ENCODE measurements at places on chromosomes 7 and 10.

GRCh38 chr7:130899071-130899560 is 165.1 kb upstream of the KLF14 start:
- DNase-seq, result no peak

GRCh38 chr10:130422366-130423324 is 286.5 kb downstream of the GLRX3 start:
- DNase-seq, result no peak

DNA sequence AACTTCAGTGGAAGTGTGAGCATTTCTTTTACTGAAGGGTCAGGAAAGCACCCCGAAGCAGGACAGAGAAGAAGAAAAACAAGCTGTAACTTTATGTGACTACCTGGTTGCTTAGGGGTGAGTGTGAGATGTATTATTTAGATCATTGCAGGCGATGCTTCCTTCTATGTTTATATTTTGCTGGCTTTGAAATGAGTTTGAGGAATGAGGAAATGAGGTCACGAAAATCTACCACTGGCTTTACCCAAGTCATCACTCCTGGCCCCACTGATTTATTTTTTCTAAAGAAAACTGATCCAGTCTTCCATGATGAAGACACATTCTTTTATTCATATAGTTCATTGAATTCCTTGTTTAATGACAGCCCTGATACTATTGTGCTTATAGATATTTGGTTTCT is 716.6 kb upstream of the FZD8 start:
- DNase-seq, result no peak

- no peak for DNase-seq
These were observed 116.5 kb upstream of the SVIL start for GRCh38 chr10:29751240-29751639.

GRCh38 chr10:118827053-118827452 is 72.3 kb upstream of the CACUL1 start:
- no peak for DNase-seq

- no peak for DNase-seq
These were observed 204.4 kb upstream of the TMEM72 start for GRCh38 chr10:44706745-44707144.

DNA sequence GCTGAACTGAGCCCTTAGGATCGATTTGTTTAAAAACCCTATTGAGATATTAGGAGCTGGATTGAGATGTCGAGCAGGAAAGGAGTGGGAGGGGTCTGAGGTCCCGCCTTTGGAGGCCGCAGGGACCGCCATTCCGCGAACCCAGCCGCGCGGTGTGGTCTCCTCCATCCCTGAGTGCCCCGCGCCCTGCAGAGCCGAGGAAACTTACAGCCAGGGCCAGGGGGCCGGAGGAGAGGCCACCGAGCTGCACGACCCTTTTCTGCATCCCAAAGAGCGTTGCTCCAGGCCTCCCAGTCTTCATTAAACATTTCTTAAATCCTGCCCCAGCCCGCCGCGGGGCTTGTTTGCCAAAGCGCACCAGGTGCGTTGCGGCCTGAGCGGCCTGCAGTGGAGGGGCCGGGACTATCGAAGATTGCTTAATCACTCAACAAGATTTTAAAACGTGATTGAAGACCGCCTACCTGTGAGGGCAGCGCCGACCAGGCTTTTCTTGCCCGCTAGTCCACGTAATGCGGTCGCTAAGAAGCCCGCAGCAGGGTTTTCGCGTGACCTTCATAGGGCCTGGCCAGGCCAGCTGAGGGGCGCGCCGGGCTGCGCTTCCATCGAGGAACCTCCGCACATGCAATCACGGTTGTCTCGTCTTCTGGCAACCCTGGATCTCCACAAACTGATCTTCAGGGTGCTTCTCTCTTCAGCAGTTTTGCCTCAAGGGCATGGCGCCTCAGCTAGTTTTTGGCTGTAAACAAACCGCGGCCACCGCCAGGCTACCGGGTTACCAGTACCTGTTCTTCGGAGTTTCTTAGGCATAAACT is 2.0 kb upstream of the CTBP2 start:
- no peak for DNase-seq

GRCh38 chr10:89468191-89468965 is 54.0 kb downstream of the IFIT5 start:
- DNase-seq, result no peak

- DNase-seq, result no peak
These were observed 46.4 kb downstream of the UNCX start for GRCh38 chr7:1279041-1279440.
